ENCODE measurements at places on chromosomes 12 and 14.

GRCh38 chr12:109651596-109651995 lies 62.0 kb upstream of the FAM222A start:
- no peak for DNase-seq

GRCh38 chr12:62214846-62215245 lies 45.4 kb upstream of the USP15 start:
- no peak for DNase-seq

DNA sequence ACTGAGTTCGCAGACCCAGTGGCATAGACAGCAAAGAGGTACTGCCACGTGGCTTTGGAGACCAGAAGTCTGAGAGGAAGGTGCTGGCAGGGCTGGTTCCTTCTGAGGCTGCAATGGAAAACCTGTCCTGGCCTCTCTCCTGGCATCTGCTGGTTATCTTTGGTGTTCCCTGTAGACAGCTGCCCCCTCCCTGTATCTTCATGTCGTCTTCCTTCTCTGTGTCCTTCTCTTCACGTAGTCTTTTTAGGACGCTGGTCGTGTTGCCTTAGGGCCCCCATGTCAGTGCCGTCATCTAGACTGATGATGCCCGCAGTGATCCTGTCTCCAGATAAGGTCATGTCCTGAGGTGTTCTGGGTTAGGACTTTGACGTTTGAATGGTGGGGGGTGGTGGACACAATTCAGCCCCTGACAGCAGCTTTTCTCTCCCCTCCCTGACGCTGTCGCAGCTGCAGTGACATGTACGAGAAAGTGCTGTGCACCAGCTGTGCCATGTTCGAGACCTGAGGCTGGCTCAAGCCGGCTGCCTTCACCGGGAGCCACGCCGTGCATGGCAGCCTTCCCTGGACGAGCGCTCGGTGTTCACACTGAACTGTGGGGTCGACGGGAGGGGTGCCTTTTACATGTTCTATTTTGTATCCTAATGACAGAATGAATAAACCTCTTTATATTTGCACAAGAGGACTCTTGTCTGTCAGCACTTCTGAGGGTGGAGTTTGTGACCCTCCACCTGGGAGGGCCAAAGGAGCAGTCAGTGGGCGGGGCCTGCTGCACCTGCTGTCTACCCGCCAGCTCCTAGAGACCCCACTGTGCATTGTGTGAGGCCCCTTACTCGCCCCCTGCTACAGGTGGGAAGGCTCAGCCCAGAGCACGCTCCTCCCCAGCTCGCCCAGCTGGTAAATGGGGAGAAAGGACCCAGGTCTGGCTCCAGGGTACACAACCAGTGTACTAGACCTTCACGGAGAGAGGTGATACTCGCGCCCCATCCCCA lies 6.3 kb downstream of the SIVA1 start:
- no peak for DNase-seq

GRCh38 chr12:124763594-124763979 lies 100.1 kb downstream of the SCARB1 start:
- DNase-seq = no peak

DNA sequence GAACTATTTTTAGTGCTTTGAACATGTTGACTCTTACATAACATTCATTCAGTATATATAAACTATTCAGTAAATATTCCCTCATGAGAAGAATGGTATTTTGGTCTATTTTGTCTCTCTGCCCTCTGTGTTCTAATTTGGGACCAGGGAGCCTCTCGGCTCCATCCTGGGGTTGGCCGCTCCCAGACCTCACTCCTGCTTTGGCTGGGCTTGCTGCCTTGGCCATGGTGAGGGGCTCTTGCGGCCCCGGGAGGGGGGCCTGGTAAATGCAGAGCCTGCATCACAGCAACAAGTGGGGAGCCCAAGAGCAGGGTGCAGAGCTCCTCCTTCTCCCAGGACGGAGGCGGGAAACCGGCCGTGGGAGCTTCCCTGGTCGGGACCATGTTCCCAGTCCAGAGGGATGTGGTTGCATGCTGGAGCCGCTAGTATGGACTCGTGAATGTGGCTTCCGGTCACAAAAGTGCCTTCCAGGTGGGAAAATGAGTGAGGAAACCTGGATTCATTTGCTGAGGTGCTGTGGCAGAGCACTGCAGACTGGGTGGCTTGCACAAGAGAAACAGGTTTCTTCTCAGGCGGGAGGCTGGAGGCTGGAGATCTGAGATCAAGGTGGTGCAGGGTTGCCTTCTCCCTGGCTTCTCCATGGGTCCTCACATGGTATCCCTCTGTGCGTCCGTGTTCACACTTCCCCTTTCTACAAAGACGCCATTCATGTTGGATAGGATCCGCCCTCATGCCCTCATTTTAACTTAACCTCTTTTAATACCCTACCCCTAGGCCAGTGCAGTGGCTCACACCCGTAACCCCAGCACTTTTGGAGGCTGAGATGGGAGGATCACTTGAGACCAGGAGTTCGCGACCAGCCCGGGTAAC lies 250.2 kb downstream of the CACNA1C start:
- no peak for DNase-seq

GRCh38 chr14:78535041-78535440 lies 364.9 kb downstream of the NRXN3 start:
- no peak for DNase-seq

DNA sequence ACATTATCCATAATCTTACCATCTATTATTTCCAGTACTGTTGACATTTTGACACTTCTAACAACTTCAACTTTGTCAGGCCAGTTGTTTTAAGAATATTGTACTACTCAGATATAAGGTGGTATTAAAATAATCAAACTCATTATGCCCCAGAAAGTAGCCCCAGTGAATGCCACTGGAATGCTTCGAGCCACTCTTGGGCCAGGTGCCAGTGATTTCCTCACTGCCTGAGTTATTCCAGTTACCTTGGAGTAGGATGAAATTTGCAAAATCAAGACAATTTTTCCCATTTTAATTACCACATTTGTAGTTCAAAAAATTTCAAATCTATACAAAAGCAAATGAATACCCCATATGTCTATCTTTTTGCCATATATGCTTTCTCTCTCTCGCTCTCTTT lies 9.2 kb downstream of the CIPC start:
- no peak for DNase-seq

DNA sequence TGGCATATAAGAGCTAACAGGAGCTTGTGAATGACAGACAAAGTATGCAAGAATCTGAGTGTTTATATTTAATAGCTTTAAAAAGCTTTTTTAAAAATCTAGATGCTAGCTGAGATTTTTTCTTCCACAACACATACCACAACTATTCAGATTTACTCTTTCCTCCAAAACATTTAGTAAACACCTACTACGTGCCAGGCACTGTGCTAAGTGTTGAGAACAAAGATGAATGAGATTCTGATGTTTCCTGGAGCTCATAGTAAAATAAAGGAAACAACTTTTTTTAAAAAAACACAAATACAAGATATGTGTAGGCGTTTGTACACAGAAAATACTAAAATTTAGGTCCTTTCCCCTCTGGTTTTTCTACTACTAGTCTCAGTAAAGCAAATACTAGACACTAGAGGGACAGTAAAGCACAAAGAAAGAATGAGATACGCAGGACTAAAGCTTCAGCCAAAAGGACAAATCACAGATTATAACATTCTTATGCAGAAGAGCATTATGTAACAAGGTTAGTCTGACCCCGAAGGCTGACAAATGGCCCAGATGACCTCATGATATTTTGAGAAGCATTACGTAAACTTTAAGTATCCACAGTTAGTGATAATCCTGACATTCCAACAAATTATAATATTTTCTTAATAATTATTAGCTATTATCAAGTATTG lies 78.6 kb upstream of the PAWR start:
- DNase-seq = no peak

GRCh38 chr12:121259074-121259473 lies 37.4 kb downstream of the CAMKK2 start:
- no peak for DNase-seq

DNA sequence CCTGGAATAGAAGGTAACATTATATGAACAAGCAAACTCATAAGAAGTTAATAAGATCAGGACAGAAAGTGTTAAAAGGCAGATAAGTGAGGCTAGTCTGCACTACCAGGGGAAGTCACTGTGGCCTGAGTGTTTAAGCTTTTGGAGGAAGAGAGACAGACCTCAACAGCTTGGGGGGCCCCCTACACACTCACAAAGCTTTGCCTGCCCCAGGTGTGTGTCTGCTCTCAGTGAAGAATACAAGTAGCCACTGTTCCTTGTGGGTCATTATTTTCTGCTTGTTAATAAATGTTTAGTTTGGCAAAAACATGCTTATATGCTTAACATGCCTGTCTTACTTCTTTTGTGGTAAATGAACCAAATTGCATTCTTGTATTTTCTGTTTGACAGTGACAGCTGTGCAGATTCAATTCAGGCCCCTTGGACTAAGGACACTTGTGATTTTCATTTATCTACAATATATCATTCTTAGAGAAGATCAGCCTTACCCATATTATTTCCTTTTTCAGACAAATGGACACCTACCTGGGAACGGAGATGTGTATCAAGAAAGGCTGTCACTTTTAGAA lies 50.7 kb upstream of the C12orf71 start:
- no peak for DNase-seq

GRCh38 chr12:3116106-3116844 lies 39.1 kb downstream of the TSPAN9 start:
- DNase-seq = no peak

- no peak for DNase-seq
Measured at GRCh38 chr12:130622803-130623202, 93.3 kb downstream of the RIMBP2 start.

- DNase-seq = no peak
Measured at GRCh38 chr12:67852701-67853100, 136.5 kb upstream of the IFNG-AS1 start.

GRCh38 chr12:59843260-59843843 lies 247.5 kb downstream of the SLC16A7 start:
- no peak for DNase-seq
